ENCODE measurements at places on chromosomes 11 and 22.

- DNase-seq, result peak; percentile 61
Measured at GRCh38 chr11:75768112-75768908, at the start of gene DGAT2. Gene DGAT2, plus strand, starts transcription at chr11:75768778. Its CDS starts 214 bp downstream, at chr11:75768992.

DNA sequence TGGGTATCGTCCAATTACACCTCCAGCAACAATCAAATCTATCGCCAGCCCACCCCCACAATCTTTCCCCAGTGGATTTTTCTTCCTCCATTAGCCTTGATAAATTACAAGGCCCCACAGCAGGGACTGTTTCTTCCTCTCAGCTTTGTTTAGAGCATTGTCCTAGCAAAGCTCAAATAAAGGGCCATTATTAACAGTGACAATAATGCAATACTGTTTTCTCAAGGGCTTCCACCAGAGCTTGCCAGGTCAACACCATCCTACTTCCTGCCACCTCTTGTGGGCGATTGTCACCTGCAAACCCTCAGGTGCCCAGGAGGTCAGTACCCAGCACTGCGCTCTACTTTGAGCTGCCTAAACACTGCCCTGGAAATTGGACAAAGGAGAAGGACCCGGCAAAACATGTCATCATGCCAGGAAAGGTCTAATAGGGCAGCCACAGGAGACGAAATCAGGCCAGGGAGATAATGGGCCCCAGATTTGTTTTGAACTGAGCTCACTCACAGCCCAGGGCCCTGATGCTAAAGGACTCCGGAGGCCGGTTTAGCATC is 95.2 kb downstream of the ABTB2 start:
- DNase-seq, result no peak

DNA sequence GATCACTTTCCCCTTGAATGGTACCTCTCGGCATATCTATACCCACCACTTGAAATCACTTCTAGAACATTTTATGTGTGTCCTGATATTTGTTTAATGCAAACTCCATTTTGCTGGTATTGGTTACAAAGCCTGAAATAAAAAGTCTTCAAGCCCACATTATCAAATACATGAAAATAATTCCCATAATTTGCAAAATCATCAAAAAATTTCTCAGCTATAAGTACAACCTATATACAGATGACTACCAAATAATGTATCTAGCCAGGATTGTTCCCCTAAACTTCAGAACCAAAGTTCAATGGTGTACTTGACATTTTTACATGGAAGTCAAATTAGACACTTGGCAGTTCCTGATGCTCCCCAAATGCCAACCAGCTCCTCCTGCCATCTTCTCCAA is 71.8 kb downstream of the PRCP start:
- DNase-seq, result no peak

- DNase-seq, result peak; percentile 67
Measured at GRCh38 chr11:76209973-76210930, 4.0 kb upstream of the WNT11 start.

DNA sequence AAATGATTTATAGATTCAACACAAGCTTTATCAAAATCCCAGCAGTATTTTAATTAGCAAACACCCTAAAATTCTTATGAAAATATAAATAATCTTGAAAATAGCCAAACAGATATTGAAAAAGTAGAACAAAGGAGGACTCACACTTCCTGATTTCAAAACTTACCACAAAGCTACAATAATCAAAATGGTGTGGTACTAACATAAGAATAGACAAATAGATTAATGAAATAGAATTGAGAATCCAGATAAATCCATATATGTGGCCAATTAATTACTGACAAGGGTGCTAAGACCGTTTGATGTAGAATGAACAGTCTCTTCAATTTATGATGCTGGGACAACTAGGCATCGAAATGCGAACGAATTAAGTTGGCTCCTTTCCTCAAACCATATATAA is 49.6 kb upstream of the TEAD1 start:
- DNase-seq, result no peak

DNA sequence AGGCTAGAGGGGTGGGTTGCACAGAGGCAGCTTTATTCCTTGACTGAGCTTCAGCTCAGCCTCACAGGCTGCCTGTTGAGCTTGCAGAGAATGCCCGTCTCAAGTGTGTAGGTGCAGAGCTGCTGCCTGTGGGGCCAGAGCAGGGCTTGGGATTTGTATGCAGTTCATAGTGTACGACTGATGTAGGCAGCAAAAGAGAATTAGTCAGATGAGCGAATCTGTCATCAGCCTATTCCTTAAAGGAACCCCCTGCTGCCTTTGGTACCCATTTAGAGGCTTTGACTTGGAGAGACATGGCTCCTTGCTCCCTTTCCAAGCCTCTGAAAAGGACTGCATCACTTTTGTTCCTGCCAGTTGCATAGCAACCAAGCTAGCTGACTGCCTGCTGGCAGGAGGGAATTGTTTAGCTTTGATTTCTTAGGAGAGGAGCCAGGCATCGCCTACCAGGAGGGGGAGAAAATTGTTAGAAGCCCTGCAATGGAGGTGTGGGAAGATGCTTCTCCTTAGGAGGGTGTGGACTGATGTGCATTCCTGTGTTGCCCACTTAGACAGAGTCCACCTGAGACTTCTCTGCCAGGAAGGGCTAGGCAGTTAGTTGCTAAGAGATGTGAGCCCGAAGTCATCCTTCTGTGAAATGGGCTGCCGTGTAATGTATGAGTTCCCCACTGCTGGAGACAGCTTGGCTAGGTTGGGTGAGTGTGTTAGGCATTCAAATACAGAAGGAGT is 10.9 kb downstream of the ACO2 start:
- peak; percentile 68 for DNase-seq

- no peak for DNase-seq
Measured at GRCh38 chr22:46848197-46848596, 85.7 kb downstream of the TBC1D22A start.

DNA sequence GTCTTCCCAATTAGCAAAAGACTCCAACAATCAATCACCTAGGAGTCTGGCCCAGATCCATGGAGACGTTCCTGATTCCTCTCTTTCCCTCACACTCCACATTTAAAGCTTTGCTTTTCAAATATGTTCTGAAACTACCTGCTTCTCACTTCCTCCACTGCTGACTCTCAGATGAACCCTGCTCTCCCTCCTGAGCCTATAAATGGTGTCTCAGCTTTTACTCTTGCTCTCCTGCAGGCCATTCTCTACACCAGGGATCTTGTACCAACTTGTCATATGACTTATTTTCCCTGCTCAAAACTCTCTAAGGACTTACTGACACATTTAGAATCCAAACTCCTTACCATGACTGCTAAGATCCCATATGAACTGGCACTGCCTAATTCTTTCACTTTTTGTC is 138.4 kb upstream of the DDI1 start:
- DNase-seq, result no peak

DNA sequence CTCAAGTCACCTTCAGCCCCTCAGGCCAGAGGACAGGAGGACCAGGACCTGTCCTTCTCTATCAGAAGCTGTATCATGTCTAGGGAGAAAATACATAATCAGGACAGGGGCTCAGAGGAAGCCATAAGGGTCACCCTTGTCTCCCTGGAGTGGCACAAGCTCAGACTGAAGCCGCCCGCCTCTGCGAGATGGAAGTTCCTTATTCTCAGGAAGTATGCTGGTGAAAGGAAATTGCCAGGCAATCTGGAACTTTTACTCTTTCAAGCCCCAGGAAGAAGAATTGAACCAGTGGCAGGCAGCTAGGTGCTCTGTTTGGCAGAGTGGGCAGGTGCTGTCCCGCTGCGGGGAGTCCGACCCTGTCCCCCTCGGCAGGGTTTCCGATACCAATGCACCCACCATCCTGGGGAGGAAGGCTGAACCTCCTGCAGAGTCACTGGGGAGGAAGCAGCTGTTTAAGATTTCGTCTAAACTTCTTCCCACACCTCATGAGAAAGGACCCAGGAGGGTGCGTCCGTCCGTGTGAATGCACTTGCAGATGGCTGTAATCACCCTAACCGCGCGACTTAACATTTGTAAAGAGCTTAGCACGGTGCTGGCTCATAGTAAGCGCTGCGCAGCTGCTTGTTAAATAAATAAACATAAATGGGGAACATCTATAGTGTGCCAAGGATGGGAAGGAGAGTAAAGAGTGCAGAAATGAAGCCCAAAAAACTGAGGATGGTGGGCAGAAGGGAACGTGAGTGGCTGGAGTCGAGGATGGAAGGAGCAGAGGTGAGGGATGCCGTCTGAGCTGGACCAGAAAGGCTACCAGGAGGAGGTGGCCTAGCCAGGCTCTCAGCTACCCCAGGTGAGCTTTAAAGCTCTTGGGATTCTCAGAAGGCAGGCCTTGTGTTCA is 5.0 kb upstream of the ANO1 start:
- DNase-seq, result no peak

- peak; percentile 24 for DNase-seq
Measured at GRCh38 chr22:39622881-39623367, 52.4 kb downstream of the CACNA1I start.

- DNase-seq, result peak; percentile 97
Measured at GRCh38 chr11:113675003-113675561, 31.0 kb downstream of the TMPRSS5 start.

DNA sequence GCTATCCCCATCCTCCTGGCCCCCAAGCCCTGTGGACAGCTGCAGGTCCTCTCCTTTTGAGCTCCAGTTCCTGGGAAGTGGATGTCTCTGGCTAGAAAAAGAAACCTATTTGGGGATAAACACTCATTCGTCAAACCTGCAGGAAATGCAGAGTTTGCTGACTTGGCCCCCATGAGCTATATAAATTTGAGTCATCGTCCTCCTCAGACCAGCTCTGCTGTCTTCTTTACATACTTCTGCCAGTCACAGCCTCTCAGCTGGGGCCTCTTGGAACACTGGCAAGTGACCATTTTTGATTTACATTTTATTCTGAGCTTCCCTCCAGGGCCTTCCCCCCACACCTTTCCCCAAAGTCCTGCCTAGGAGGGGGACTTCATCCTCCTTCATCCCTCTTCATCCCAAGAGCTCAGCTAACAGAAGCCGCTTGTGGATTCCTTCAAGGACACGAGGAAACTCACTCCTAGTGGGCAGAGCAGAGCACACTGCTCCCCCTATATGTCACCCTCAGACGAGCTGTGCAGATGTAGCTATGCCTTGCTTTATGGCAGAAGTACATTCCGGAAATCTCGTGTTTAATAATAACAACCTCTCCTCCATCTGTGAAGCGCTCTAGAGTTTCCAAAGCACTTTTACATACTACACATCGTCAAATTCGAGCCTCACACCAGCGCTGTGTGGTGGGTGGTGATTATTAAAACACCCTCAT is 131.8 kb downstream of the FEZ1 start:
- DNase-seq, result peak; percentile 70

GRCh38 chr22:26474682-26475081 is 8.9 kb downstream of the HPS4 start:
- no peak for DNase-seq

DNA sequence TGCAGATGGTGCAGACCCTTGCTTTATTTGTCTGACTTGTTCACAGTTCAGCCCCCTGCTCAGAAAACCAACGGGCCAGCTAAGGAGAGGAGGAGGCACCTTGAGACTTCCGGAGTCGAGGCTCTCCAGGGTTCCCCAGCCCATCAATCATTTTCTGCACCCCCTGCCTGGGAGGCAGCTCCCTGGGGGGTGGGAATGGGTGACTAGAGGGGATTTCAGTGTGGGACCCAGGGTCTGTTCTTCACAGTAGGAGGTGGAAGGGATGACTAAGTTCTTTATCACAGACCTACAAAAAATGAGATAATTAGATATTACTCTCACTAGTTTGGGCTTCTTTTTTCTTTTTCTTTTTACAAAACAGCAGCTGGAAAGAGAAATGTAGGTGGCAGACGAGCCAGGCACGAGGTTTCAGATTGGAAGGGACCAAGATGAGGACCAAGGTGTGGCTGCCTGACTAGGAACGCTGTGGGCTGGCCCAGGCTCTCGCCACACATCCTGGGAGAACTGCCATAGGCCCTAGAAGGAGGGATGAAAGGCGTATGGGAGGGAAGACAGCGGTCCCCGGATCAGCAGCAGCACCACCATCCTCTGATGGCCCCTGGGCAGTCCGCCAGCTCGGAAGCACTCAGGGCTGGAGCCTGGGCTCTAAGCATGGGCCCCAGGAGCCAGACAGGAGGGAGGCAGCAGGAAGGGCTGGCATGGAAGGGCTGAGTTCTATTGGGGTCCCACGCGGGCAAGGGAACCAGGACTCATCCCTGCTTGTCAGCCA is 14.2 kb downstream of the TXN2 start:
- peak; percentile 92 for DNase-seq

DNA sequence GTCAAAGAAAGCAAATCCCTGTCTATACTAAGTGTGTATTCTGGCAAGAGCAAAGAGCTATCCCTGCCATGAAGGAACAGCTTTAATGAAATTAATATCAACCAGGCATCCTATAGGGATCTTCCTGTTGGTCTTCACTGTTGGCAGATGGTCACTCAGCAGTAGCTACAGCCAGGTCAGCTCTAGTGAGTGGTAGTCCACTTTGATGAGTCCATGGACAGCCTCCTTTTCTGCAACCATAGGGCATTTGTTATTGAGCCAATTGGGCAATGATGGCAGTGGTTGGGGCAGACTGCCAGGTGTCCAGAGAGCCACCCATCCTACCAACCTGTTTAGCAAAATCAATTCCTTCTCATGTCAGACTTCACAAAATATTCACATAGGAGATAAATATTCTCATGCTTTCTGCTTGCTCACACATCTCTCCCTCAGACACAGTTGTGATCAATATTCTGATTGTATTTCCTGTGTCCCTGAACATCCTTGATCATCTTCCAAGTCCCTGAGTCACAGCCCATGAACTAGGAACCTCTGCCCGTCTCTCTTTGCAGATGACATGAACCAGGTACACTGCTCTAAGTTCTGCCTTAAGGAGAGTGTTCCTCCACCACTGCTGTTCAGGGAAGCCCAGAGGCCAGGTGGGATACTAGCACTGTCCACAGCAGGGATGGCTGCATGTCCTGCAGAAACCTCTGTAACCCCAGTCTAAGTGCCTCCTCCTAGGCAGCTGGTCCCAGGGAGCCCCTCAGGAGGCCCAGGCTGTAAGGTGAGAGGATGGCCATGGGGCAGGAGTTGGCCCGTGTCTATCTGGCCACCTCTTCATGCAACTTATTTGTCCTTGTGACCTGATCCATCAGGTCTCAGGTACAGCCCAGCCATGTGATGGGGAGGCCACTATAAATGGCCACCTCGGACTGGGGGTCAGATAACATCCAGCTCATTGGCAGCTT is 74.2 kb upstream of the IGLL5 start:
- DNase-seq, result no peak

- peak; percentile 22 for DNase-seq
Measured at GRCh38 chr11:108319541-108320145, 96.8 kb downstream of the ATM start.

All from fibroblast of upper back skin (primary cell).